ENCODE measurements at places on chromosomes 3 and 15. TPM values are rescaled to one million over a fixed set of nuclear protein-coding genes. Genes with fewer than 3 reads are reported as not detected.

Gene PLA2G4E
- 0.27 TPM for total RNA-seq

Gene RBPMS2
- total RNA-seq: not detected

Gene PIERCE2
- total RNA-seq: 1.1 TPM

Gene ACKR4
- 0.19 TPM for total RNA-seq

Gene HTR3E
- total RNA-seq: not detected

Gene SLC12A1
- total RNA-seq: not detected

Gene GUCA1C
- not detected for total RNA-seq

Gene GPR27
- total RNA-seq: 0.08 TPM

Gene PLA2G4B
- 1.7 TPM for total RNA-seq

Gene C2CD4A
- total RNA-seq: not detected

Gene TGM5
- total RNA-seq: 0.16 TPM

Gene WDR5B
- total RNA-seq: 2.0 TPM

Gene PLA1A
- not detected for total RNA-seq

Gene PRKCD
- total RNA-seq: 6.6 TPM

Gene CTXND1
- not detected for total RNA-seq

All from hair follicular keratinocyte (primary cell).